Activated CD8-positive, alpha-beta memory T cell treated with anti-CD3 and anti-CD28 coated beads for 4 hours (primary cell): ENCODE measurements at places on chromosomes 3 and 15.

- DNase-seq, result no peak
Observed at GRCh38 chr15:66598095-66598815, 32.5 kb upstream of the LCTL start.

GRCh38 chr3:194768586-194768985 is 82.9 kb downstream of the FAM43A start:
- DNase-seq, result no peak

DNA sequence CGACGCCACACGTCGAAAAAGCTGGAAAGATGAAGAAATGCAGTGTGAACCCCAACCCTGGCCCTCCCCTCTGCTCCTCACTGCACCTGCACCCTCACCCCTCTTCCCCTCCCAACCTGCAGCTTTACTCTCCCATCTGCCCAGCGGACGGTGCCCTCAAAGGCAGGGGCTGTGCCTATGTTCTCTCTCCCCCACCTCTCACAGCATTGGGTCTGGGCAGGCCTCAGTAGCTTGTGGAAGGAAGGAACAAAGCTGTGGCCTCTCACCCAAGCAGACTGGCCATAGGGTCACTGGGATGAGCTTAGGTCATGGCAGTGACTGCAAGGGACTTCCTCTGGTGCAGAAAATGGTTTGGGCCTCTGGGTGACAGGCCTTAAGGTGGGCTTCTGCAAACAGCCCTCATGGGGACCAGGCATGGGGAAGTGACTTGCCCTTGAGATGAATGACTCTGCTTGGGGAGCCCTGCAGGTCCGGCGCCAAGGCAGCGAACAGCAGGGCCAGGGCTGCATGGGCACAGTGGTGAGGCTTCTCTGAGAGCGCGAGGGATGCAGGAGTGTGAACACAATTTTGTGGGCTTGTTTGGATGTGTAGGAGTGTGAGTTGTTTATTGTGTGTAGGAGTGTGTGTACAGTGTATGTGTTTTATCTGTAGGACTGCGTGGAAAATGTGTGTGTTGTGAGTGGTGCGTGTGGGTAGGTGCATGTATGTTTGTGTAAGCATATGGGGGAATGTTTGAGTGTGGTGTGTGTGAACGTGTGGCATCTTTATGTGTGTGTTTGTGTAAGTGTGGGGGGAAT is 29.2 kb downstream of the SRPRB start:
- no peak for DNase-seq

- no peak for DNase-seq
Observed at GRCh38 chr3:101185341-101185740, 135.0 kb downstream of the IMPG2 start.

DNA sequence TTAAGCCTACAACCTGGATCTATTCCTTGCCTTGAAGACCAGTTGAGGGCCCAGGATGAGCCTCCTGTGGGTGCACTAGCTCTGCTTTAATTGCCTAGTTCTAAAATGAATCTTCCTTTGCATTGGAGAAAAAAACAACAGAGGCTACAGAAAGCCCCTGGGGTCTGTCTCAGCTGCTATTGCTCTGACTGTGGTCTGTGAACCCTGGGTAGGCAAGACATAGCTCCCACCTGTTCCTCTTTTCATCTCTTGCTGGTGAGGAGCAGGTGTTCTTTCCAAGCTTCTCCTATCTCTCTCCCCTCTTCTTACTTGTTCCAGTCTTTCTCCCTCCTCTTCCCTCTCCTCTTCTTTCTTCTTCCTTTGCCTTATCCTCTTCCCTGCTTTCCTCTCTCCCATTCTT is 28.8 kb downstream of the RBP2 start:
- DNase-seq, result no peak

DNA sequence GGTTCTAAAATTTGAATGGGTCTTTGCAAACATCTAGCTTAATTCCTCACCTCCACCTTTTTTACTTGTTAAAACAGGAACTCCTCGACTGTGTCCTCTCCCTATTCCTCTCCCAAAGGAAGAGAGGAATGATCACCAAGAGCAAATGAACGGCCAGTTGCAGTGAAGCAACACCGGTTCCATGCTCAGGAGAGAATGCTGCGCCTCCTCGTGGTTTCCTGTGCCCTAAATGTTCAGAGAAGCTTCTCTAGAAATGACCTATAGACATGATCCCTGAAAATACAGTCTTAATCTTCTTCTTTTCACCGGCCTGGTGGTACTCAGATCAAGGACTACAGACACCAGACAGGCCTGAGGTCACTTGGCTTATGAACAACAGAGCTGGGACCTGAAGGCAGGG is 65.1 kb upstream of the GUCA1C start:
- no peak for DNase-seq

GRCh38 chr3:107308716-107309115 is 68.5 kb upstream of the CCDC54 start:
- no peak for DNase-seq
